ENCODE measurements at places on chromosomes 11 and 22. TPM values are rescaled to one million over a fixed set of nuclear protein-coding genes. Genes with fewer than 3 reads are reported as not detected.

CRYBB2 gene
- not detected for total RNA-seq

FAM180B gene
- total RNA-seq = 0.27 TPM

OR6A2 gene
- not detected for total RNA-seq

DNA sequence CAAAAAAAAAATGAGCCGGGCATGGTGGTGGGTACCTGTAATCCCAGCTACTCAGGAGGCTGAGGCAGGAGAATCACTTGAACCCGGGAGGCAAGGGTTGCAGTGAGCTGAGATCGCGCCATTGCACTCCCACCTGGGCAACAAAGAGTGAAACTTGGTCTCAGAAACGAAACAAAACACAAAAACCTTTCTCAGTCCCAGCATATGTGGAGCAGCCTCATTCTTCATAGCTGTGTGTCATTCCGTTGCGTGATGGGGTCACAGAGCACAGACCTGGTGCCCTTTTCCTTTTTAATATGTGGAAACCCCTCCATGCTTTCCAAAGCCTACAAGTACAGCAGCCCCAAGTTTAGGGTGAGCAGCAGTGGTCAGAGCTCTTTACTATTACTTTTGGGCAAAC, 13.7 kb downstream of the PEX26 start:
- no peak for DNase-seq

- DNase-seq = no peak
Measured at GRCh38 chr11:86230179-86230804, 14.3 kb upstream of the EED start.

DNA sequence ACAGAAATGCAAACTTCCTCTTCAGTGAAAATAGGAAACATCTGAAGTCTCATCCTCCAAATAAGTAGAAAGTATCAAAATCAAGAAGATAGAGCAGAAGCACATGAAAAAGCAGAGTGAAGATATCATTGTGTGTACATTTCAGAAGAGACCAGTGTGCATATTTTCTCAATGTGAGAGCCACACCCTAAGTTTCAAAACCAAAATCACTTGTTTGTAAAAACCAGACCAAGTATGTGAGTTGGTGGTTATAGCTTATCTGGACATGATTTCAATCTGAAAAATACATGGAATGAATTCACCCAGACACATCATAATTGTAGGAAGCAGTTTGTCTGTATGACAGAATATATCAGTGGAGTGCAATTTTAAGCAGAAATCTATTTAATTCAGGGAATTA, 536.0 kb downstream of the JRKL start:
- no peak for DNase-seq

DNA sequence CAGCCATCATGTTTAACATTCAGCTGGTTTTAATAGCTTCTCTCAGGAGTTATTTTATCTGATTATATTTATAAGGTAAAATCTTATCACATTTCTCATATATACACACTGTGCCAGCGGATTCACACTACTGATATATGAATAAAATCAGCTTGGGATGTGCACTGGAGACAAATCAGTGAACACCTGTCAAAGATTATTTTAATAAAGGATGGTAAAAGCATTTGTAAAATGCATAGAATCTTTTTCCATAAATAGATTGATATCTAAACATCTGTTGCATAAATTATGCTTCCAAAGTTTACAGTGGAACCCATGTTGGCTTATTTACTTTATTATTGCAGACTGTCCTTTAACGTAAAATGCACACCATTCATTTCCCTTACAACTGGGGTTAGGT, 1125.8 kb upstream of the CNTN5 start:
- DNase-seq = no peak

- DNase-seq = no peak
Measured at GRCh38 chr11:73399159-73399590, 23.0 kb downstream of the RELT start.

- DNase-seq = no peak
Measured at GRCh38 chr11:9853929-9854552, 190.2 kb downstream of the SWAP70 start.

GRCh38 chr11:62242021-62242420, at the start of gene SCGB1D2:
TSS of gene SCGB1D2 (plus strand) at chr11:62242239. CDS start at chr11:62242308, 69 bp downstream.
- no peak for DNase-seq

GRCh38 chr11:93653080-93653479, 8.4 kb upstream of the CEP295 start:
- no peak for DNase-seq

GRCh38 chr11:78869293-78869692, 294.6 kb upstream of the NARS2 start:
- DNase-seq = no peak

GRCh38 chr11:87284306-87284705, 246.6 kb downstream of the TMEM135 start:
- DNase-seq = no peak

- peak; percentile 57 for DNase-seq
Measured at GRCh38 chr11:3037040-3037944, 19.9 kb downstream of the CARS1 start.

Measured in CD4-positive, CD25-positive, alpha-beta regulatory T cell (primary cell).